Right hindlimb (tissue), 1 donor: ENCODE measurements at places on chromosomes 2 and 18.

DNA sequence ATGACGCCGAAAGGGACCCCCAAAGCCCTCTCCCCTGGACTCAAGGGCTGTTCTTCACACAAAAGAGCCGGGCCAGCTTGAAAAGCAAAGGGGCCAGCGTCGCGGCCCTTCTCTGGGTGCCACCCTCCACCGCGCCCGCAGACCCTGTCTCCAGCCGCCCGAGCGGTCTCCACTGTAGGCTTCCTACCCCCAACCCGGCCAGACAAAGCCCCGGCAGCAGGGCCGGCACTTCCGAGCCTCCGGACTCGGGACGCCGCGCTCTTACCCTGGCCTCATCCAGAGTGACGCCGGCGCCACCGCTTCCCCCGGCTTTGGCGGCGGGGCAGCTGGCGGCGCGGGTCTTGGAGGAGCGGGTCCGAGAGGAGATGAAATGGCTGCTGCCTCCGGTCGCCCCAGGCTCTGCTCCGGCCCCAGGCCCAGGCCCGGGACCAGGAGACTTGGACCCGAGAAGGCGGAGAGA, 603 bp downstream of the ATAD2B start:
- peak; percentile 74 for DNase-seq

GRCh38 chr2:239296020-239296932, 104.5 kb downstream of the HDAC4 start:
- DNase-seq, result peak; percentile 18

DNA sequence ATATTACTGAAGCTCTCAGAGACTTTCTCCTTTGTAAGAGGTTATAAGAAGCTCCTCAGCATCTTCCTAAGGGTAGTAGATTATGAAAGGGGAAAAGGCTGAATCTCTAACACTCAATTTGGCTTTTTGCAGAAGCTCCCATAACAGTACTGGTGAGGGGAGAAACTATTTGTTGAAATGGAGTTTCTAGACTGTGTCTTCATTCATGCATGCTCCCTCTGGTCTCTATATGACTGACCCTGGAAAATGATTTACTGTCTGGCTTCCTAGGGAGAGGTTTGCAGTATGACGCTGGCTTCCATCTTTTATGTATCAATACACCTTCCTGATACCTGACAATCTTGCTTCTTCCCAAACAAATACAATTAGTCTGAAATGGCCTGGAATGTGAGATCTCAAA, 63.9 kb downstream of the LDAH start:
- no peak for DNase-seq

- no peak for DNase-seq
These were observed 9.4 kb upstream of the GBX2 start for GRCh38 chr2:236177604-236177966.

GRCh38 chr2:73856214-73856613, 27.5 kb downstream of the STAMBP start:
- no peak for DNase-seq

DNA sequence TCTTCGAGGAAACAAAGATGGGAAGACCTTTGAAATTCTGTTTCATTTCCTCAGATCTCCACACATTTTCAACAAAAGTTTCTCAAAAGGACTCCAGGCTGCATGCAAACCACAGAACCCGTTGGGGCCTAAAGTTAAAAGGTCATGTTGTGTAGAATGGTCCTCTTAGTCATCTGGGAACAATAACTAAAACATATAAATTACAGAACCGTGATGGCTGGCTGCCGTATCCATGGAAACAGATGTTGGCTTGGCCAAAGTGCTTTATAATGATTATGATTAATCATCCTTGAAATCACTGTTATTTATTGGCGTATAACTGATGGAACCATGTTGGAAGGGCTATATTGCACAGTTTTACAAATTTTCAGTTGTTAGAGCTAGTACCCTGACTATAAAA, 182.8 kb upstream of the CRIM1 start:
- DNase-seq, result no peak

GRCh38 chr2:235064976-235065375, 113.2 kb downstream of the SH3BP4 start:
- DNase-seq, result no peak

DNA sequence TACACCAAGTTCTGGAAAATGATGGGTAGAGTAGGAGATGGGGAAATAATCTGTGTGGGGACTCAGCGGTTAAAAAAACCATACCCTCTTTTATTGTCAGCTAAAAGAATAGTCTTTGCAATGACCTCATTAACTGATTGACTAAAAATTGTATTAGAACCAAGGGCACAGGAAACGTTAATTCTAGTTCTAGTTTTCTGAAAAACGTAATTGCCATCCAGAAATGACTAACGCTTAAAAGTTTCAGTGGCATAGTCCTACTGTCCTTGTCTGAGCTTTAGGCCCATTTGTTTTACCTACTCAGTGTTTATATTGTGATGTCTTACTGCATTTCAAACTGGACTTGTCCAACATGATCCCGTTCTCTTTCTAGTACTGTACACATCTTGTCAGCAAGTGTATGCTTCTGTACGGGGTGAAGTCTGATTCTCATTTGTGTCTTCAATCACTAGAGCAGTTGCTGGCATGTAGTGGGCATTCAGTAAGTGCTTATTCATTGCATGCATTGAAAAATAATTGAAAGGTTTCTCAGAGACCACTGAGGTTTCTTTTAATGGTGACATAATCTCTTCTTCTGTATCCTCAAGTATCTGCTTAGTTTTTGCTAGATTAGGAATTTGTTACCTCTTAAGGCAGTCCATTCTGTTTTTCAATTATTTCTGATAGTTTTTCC, 81.5 kb downstream of the ZNF407 start:
- no peak for DNase-seq

DNA sequence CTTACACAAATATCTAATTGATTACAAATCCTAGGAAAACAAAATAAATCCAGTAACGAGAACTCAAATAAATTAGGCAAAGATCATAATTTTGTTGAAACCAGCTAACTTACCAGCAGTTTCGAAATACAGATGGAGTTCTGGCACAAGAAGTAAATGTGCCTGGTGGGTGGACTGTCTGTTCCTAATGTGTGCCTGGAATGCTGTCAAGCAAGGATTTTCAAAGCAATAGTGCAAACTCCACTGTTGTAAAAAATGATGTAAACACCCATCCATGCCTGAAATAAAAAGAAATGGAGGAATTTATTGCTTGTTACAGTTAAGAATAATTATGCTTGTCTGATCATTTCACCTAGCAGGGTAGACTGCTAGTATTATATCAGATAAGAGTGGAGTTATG, 423.9 kb upstream of the MAP2 start:
- no peak for DNase-seq

- peak; percentile 100 for DNase-seq
These were observed 454 bp upstream of the HDAC4 start for GRCh38 chr2:239401067-239401880.

DNA sequence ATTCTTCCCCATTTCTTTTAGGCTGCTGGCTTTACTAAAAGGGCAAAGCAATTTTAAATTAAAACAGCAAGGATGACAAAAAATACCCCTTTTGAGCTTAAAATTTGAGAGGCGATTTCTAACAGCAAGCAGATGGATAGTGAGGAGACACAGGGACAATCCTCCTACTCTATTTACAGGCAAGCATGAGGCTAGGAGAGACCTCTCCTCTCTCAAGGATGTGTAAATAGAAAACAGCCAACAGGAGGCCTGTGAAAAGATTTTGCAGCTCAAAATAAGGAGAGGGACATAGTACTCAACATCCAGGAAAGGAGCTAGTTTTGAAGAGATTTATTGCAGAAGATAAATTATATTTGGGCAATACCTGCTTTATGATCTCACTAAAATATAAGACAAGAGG, 53.8 kb downstream of the LINC00305 start:
- DNase-seq, result no peak

GRCh38 chr18:2050702-2051201, 520.6 kb downstream of the METTL4 start:
- no peak for DNase-seq

GRCh38 chr2:11573418-11574175, 39.8 kb downstream of the GREB1 start:
- DNase-seq, result peak; percentile 19
